ENCODE measurements at places on chromosomes 7 and 10.

DNA sequence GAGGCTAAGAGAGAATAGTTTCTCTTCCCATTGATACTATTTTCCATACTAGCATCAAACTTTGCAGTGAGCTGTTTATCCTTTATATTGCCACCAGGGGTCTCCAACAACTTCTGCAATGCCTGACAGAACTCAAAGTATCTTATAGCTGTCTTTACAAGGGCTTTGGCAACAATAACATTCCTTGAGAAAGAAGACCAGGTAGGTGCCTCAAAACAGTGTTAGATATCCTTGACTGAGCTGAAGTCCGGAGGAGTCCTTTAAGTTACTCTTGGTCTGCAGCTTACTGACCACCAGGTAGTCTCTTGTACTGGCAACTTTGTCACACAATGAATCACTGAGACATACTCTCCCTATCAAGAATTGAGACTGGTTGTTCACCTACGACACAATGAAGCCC lies 30.0 kb upstream of the TES start:
- DNase-seq: peak; percentile 14

- no peak for DNase-seq
Measured at GRCh38 chr10:71727105-71727737, 7.6 kb upstream of the C10orf105 start.

DNA sequence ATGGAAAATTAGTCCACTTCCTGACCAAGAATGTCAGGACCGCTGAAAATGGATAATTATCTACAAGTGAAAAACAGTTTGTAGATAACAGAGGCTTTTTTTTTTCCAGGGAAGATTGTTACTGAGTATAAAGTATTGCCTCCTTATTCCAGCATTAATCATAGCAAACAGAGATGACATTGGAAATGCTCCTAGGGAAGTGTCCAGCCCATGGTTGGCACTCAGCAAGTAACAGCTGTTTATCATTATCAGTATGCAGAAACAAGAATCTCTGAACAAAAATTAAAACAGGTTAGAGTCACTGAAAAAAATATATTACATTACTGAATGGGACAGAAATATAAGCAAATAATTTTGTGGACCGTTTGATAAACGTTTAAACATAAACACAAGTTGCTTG lies 14.6 kb downstream of the FGL2 start:
- no peak for DNase-seq

DNA sequence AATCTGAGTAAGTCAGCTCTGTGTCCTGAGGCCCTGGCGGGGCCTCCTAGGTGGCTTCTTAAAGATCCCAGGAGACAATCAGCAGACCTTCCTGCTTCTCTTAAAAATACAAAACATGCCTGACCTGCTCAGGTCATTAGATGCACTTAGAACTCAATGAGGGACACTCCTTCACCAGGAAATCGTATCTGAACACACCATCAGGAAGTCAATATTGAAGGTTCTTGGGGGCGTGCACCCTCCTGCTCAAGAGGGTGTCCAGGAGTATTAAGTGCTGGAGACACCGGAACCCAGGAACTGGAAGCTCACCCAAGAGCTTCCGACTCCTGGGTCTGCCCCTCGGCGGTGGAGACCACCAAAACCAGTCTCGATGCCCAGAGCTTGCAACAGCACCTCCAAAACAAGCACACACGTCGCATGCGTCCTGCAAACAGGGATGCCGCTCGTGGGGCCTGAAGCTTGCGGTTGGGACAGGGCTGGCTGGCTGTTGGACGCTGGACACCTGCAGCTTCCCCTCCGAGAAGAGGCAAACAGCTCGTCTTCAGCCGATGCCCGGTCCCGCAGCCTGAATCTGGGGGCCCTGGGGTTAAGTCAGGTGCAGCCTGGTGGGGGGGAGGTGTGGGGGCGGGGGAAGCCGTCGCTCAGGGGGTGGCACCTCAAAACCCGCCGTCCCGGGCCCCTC lies 803 bp downstream of the RAPGEF5 start:
- DNase-seq: no peak

- no peak for DNase-seq
Measured at GRCh38 chr7:153902862-153903261, 149.3 kb upstream of the DPP6 start.

DNA sequence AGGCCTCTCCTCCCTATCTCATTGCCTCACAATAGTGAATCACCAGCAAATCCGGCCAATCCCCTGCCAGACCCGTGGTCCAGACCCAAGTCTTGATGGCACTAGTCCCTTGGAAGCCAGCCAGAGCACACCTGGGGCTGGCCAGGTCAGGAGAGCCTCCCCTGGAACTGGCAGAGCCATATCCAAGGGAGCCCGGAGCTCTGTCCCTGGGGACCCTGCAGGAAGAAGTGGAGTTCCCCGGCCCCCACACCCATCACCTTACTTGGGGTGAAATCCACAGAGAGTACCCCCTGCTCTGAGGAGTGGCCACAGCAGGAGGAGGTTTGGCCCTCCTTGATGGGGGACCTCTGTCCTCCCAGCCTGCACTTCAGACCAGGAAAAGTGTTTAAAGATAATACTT lies 122.5 kb downstream of the HECW1 start:
- DNase-seq: no peak

- DNase-seq: no peak
Measured at GRCh38 chr10:69317175-69317604, 38.9 kb downstream of the HK1 start.

GRCh38 chr7:49873420-49873819 lies 100.0 kb downstream of the VWC2 start:
- no peak for DNase-seq

DNA sequence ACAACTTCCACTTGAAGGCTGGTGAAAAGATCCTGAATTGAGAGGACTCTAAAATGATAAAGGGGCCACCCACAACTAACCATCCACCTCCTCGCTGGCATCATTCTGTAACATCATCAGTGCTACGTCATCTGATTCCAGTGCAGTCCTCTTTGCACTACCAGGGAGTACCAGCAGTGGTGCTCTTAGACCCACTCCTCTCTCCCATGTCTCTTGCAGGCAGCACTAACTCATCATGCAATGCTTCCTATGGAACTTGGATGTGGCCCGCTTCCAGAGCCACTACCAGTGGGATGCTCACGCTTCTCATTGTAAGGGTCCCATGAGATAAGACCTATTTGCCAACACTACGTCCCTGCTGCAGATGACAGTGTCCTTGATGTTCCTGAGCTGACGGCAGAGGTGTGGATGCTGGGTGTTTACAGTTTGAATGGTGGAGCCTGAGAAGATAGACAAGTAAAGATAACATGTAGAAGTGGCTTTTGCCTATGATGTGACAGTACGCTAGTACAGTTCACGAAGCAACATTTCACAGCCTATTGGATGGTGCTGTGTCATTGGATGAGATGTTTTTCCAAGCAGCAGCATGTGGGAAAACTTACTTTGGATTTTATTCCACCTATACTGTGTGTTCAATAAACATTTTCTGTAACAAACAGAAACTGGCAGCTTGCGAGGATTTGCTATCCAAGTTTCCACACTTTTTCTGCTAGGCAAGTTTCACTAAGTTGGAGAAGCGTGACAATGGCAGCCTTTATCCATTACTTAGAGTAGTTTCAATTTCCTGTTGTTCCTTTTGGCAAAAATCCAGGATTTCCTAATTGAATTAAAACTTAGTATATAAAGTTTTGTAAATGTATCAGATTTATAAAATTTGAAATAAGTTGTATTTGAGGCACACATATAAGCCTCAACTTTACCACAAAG lies 35.8 kb upstream of the COBL start:
- DNase-seq: no peak

DNA sequence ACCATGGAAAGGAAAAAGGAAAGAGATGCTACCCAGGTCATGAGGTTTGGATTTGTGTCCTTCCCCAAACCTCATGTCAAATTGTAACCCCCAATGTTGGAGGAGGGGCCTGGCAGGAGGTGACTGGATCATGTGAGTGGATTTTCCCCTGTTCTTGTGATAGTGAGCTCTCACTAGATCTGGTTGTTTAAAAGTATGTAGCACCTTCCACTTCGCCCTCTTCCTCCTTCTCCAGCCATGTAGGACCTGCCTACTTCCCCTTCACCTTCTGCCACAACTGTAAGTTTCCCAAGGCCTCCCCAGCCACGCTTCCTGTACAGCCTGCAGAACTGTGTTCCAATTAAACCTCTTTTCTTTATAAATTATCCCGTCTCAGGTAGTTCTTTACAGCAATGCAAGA lies 113.9 kb downstream of the FAM107B start:
- DNase-seq: no peak

DNA sequence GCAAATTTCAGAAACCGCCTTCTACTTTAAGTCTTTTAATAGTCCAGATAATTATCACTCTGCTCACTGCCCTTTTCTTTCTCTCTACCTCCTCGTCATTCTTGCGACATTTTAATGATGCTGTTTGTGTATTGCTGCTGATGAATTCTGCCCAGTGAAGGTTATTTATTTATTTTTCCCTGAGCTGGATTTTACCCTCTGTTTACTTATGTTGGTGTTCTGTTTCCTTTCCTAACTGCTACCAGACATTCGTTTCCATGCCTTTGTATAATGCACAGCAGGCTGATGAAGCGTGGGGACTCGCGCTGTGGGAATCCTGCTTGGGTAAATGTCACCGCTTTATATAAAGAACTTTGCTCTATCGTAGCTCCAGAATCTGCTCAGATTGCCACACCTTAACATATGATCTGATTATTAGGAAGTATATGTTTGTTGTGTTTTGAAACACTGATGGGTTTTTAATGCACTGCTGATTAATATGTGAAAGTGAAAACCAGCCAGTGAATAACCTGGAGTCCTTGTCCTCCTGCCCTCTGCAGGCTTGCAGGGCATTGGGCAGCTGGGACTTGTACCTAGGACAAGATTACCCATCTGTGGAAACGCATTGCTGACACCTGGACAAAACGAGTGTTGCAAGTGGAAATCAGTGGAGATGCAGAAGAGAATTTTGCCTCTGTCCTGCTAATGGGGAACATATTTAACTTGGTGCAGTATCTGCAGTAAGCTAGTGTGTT lies 291.5 kb downstream of the SDK1 start:
- no peak for DNase-seq

DNA sequence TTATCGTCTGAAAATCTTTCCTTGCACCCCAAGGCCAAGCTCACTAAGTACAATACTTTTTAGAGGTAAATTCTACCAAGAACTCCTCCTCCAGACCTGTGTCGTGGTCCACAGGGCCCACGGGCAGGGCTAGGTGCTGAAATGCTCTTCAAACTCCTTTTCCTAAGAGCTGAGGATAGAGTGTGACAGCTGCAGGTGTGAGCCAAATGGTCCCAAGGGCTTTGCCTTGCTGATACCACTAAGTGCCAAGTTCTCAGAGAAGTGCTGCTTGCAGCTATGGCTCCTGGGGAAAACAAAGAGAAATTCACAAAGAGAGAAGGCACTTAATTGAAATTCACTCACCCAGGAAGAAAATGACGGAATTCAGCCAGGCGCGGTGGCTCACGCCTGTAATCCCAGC lies 868.9 kb upstream of the AUTS2 start:
- no peak for DNase-seq

DNA sequence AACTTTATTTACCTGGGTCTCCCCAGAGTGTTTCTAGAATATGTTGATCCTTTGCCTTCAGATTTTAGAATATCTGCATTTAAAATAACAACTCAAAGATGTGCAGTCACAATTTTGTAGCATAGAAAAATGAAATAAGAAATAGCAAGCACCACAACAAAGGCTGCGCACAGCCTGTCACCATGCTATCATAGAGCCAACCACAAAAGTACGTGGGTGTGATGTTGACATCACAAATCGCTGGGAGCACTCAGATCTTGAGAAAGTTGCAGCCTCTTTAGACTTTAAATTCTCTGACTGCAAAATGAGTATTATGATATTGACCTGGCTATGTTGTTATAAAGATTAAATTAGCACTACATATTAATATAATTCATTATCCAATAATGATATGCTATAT lies 177.9 kb downstream of the TNS3 start:
- no peak for DNase-seq
